ENCODE measurements at places on chromosomes 2 and 18.

DNA sequence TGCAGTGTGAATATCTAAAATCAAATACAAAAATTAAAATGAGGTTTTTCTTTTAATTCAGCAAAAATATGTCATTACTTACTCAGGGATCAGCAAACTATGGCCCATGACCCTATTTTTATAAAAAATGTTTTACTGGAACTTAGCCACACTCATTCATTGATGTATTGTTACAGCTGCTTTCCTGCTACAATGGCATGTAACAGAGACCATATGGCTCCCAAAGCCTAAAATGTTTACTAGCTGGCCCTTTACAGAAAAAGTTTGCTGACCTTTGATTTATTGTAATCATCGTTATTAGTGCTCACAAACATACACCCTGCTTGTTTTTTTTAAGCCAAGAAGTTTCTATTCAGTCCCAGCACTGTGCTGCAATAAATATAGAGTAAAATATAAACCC is 120.3 kb downstream of the PLA2R1 start:
- DNase-seq = peak; percentile 69

DNA sequence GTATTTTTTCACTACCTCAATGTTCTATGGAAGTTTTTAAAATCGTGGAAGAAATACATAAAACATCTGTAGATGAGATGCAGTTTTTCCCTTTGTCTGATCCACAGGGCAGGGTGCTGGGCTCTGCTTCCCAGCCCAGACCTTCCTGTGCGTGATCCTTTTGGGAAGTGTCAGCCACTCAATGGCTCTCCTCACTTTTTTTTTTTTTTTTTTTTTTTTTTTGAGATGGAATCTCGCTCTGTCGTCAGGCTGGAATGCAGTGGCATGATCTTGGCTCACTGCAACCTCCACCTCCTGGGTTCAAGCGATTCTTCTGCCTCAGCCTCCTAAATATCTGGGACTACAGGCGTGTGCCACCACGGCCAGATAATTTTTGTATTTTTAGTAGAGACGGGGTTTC is 32.8 kb downstream of the SOWAHC start:
- no peak for DNase-seq

DNA sequence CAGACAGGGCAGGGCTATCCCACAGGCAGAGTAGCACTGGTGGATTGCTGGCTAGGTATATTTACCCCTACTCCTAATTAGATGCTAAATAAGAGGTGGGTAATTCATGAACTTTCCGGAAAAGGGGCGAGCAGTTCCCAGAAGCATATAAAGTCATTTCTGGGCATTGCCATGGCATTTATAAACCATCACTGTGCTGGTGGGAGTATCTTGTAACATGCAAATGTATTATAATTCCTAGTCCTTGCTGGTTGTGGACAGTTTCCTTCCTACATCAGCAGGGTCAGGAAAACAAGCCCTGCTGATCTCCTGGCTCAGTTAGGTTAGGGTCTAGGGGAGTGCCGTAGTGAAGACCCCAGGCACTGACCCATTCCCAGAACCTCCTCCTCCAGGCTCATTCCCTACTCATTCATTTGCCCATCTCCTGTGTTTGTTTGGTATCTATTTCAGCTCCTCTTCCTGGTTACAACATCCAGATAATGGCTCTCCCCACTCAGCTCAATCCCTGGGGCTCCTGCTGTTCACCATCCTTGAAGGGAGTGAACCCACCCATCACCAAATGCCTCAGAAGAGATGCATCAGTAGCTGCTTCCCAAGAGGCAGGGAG is 282.7 kb downstream of the SRBD1 start:
- no peak for DNase-seq

DNA sequence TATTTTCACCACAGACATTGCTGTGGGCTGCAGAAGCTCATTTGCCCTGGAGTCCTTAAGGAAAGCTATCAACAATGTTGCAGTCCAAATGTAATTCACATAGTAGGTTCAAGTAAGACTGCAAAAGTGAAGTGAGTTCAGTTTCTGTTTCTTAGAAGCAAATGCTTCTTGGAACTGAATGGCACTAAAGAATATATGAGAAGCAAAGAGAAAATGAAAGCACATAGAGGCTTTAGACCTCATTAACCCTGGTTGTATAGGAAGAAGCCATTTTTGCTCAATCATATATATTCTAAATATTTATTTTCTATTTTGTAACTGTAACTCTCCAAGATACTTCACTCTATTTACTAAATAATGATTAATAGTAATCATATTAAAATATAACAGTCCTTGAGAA is 292.0 kb downstream of the ZNF804A start:
- peak; percentile 32 for DNase-seq

DNA sequence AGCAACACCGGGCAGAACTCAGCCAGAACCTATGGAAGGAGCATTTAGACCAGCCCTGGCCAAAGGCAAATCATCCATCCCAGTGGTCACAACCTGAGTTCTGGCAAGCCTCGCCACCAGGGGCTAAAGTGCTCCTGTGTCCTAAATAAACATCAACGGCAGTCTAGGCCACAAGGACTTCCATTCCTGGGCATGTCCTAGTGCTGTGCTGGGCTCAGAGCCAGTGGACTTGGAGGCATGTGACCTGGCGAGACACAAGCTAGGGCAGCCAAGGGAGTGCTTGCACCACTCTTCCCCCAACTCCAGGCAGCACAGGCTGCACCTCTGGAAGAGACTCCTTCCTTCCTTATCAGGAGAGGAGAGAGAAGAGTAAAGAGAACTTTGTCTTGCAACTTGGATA is 69.0 kb downstream of the ST6GAL2 start:
- DNase-seq = no peak

GRCh38 chr18:74063023-74063422 is 84.6 kb downstream of the FBXO15 start:
- DNase-seq = no peak

DNA sequence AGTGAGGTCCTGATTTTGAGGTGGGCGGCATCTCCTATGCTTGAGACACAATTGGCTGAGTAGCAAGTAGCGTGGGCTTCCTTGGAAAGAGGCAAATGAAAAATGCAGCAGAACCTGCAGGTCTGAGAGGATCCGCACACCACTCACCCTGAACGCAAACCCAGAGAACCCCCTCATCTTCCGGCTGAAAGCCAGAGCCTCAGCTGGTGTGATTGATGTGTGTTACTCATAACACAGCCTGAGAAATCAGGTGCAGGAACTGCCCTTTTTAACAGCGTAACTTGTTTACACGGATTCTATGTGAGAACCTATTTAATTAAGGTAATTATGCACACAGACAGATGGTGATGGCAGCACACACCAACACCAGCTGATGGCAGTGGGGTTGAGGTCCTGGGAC is 123.4 kb downstream of the MRO start:
- no peak for DNase-seq

- DNase-seq = no peak
Measured at GRCh38 chr2:16019060-16019480, 78.7 kb downstream of the MYCN start.

DNA sequence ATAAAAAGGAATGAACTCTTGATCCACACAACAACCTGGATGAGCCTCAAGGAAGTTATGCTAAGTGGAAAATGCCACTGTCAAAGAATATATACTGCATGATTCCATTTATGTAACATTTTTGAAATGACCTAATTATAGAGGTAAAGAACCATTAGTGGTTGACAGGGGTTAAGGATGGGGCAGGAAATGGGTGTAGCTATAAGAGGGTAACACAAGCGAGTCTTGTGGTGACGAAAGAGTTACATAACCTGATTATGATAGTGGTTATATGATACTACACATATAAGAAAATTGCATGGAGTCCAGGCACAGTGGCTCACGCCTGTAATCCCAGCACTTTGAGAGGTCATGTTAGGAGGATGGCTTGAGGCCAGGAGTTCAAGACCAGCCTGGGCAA is 346.6 kb upstream of the PKDCC start:
- DNase-seq = no peak

- no peak for DNase-seq
Measured at GRCh38 chr18:13716916-13717315, 9.4 kb downstream of the FAM210A start.

DNA sequence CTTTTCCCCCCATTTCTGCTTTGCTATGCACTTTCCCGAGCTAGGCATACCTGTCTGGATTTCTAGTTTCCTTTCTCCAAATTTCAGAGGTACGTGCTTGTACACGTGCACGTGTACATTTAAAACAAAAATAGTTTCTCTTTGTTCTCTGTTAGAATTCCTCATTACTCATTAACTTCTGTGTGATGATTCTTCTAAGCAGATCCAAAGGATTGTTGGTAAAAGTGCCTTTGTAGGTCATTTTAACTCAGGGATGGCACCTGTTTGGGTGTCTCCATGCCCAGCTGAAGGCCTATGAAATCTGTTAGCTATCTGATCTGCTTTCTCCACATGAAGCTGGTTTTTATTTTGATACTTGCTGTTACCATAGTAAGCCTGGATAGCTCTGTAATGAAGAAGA is 264.3 kb downstream of the LPIN1 start:
- DNase-seq = no peak

DNA sequence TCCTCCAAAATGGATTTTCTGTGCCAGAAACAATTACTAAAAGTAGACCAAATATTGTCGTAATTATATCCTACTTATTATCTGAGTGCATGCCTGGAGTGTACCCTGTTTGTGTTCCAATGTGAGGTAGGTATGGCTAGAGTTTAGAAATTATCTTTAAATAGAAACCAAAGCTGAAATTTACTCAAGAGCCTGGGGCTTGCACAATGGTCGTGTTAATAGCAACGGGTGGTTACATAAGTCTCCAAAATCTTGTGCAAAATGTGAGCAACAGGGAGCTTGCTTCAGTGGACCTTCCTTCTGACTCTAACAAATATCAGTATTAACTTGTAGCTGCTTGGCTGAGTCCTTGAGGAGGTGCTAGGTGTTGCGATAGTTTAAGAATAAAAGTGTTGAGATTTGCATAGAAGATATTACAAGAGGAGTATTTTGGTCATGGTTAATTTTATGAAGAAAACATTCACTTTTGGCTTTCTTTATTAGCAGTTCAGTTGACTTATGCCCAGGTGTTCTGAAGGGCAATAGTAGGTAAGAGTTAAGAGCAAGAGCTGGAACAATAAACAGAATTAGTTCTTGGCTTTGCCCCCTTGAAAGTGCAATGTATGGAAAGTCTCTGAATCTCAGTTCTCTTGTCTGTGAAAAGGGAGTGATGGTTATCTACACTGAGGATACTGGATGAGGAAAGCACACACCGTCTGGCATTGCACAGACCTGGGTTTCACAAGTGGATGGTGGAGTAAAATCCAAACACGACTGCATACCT is 4.6 kb downstream of the CXCR4 start:
- no peak for DNase-seq

DNA sequence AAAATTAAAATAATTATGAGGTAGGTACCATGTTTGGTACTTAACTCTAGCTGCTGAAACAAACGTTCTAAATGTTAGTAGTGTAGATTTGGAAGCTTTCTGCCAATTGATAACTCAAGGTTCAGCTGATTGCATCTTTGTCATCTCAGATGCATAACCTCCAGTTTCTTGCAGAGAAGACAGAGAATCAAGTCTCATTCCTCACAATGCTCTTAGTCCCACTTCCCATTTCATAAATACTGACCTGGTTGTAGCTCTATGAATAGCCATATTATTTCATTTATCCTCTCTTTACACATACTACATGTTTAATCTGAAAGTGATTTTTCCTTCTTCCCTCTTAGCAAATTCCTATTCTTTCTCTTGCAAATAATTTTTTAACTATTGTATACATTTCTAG is 178.5 kb upstream of the SETBP1 start:
- no peak for DNase-seq

DNA sequence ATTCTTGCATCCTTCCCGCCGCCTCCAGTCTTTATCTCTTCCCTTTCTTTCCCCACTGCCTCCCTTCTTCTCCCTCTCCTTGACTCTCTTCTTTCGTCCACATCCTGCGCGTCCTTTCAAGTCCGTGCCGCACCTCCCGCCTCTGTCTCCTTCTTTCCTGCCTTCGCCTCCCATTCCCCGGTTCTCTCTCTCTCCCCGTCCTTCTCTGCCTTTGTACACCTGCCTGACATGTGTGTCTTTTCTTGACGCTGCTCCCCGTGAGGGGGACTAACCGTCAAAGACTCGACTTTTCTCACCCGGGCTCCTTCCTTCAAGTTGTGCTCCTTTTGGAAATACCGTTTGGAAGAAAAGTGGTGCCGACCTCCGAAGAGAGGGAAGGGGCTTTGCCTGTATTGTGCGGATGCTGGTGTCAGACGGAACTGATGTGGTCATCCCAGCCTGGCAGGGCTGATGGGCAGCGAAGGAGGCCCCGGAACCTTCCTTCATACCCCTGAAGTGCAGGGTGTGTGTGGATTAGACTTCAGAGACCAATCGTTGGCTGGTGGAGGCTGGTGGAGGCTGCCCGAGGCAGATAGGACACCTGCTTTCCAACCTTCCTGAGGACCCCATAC is 879 bp downstream of the TMEM178A start:
- DNase-seq = no peak

DNA sequence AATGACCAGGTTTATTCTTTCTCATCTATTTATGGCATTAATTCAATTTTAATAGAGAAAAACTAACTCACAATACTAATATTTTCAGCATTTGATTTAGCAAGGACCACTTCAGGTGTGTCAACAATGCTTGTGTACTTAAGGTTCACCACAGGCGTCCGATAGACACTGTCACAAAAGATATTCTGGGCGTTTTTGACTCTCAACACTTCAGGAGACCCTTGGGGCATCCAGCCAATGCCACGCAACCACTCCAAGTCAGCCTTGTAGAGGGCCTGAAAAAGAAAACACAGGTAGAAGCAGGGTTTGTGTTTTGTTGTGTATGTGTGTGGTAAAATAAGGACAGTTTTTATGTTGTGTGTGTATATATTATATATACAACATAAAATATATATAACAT is 158.2 kb downstream of the NEB start:
- no peak for DNase-seq

- no peak for DNase-seq
Measured at GRCh38 chr2:185477452-185477851, 261.2 kb upstream of the FSIP2 start.

DNA sequence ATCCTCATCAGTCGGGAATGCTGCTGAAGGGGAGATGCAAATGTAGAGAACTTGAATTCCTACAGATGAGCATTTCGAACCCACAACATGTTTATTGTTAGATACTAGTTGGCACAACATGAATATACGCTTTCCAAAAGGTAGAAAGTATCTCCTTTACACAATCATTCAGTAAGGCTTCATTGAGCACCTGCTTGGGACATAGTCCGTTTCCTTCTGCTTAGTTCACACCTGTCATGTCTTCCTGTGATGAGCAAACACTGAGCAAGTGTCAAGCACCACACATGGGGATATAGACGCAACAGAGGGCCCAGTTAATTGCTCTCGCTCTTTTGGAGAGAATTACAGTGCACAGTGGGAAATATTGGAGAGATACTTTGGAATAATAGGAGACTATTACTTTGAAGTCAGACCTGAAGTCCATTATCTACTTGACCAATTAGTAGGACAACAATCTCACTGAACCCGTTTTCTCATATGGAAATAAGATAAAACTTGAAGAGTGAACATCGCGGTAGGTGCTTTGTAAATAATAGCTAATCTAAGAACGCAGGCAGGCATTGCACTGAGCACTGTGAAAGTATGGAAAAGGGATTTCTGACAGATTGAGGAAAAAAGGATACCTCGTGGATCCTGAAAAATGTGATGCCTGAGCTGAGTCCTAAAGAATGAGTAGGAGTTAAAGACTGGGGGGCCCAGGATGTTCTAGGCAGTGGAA is 1.2 kb downstream of the CPSF3 start:
- no peak for DNase-seq

- peak; percentile 67 for DNase-seq
Measured at GRCh38 chr2:146312899-146313298, 1531.9 kb upstream of the ACVR2A start.
